ENCODE measurements at places on chromosomes 13 and 19.
A peak's percentile ranks its signal among the peaks of the same experiment; 100 is the strongest.

DNA sequence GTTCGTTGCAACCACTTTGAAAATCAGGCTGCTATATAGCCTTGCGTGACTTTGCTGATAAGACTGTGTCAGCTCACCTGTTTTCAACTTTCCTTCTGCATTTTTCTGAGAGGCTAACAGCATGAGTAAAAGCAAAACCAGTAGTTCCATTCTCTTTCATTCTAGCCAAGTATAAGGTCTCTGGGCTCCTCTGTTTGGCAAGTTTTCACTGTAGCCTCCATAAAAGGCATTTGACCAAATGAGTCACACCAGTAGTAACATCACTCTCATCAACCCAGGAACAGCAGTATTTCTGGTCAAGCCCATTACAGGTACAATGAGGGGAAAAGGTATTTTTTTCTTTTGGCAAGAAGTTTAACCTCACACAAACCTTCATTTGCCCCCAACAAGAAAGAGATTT lies 1149.8 kb upstream of the MIR17HG start:
- DNase-seq: no peak

DNA sequence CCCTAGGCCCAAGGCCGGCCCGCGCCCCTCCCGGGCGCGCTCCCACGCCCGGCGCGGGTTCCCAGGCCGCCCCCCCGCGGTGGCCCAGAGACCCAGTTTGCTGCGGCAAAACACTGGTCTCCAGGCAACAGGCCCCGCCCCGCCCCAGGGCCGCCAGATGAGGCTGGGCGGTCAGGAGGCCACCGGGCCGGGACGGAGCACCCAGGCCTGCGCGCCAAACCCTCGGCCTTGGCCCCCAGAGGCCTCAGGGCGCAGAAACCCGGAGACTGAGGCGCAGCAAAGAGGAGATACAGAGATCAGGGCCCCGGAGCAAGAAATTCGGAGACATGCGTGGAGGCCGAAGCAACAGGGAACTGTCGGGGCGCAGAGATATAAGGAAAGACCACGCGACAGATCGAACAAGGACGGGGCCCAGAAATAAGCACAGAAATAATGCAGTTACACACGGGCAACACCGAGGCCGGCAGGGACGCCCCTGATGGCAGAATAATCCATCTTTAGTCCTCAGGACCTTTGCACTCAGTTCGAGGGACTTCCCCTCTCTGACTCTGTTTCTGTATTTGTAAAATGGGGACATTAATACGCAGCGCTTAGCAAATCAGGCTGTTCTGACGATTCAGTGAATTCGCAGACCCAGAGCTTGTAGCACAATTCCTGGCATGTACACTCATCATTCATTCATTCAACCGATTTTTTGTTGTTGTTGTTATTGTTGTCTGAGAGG lies 20.8 kb upstream of the ERCC1 start:
- peak; percentile 62 for DNase-seq

- no peak for DNase-seq
Measured at GRCh38 chr19:46472592-46472991, 1.2 kb upstream of the PNMA8A start.

DNA sequence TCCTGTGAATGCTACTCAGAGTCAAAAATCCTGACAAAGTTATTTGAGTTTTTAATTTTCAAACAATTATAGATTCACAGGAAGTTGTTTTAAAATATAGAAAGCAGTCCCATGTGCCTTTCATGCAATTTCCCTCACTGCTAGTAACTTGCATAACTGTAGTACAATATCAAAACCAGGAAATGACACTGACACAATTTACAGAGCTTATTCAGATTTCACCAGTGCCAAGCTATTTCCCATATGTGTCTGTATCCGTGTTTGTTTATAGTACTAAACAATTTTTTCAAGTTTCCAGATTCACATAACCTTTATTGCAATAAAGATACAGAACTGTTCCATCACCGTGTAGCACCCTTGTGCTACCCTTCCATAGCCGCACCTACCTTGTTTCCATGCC lies 934.6 kb downstream of the PCDH17 start:
- DNase-seq: no peak

GRCh38 chr13:108681986-108682575 lies 52.7 kb downstream of the MYO16 start:
- DNase-seq: no peak

GRCh38 chr13:114167426-114167825 lies 11.6 kb upstream of the CFAP97D2 start:
- no peak for DNase-seq

DNA sequence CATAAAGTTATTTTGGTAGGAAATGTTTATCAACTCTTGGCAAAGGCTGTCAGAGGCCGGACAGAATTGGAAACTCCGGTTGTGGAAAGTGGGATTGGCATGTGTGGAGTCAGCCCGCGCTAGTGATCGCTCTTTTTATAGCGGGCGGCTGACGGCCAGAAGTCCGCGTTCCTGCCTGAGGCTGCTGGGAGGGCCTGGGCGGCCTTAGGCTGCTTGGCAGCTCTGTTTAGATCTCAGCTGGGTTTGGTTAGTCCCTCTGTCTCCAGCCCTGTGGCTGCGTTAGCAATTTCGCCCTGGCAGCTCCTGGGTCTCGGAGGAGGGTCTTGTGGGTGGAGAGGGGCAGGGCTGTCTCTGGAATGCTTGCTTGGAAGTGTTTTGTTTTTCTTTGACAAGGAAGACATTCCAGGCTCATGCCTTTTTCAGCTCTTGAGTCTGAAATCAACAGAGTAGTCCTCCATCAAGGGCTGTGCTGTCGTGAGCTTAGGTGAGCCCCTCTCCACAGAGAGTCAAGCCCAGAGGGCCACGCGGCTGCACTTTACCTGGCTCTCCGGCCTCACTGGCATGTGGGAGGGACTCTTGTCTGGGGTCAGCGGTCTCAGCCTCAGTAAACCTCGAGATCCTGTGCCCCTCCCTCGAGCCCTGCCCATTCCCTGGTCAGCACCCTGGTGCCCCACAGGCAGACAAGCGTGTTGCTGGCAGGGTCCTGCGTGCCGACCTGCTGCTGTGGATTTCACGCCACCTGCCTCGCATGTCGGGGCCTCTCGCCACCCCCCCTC lies 22.5 kb downstream of the DOT1L start:
- DNase-seq: no peak

GRCh38 chr19:55465460-55466240 lies 1.1 kb upstream of the C19orf85 start:
- no peak for DNase-seq

GRCh38 chr19:43569657-43570056 lies 5.7 kb downstream of the XRCC1 start:
- DNase-seq: no peak

DNA sequence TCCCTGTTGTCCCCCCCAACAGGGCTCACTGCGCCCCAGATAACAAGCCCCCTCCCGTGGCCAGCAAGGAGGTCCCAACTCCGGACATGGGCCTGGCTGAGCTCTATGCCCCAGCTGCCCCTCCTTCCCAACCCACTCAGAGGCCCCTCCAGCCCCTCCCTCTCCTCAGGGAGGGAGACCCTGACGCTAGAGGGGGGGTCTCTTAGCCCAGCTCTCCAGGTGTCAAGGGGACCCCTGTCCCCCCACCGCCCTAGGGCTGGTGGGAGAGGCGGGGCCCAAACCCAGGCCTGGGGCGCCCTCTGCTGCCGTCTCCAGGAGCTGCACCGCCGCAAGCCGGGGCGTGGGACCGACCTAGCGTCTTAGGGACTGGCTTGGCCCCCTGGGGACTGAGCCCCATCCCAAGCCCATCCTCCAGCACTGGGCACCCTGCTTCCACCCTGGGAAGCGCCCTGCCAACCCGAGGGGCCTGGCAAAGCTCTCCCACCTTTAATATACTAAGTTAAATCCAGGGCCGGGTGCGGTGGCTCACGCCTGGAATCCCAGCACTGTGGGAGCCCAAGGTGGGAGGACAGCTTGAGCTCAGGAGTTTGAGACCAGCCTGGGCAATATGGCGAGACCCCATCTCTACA lies 1.4 kb downstream of the GRIN3B start:
- peak; percentile 96 for DNase-seq

GRCh38 chr19:9362905-9363304 lies at the start of gene ZNF177:
TSS of gene ZNF177 (plus strand) at chr19:9363013. CDS start at chr19:9378312, 15,299 bp downstream.
- DNase-seq: no peak

- DNase-seq: no peak
Measured at GRCh38 chr13:73859841-73860240, 274.4 kb downstream of the KLF12 start.

- DNase-seq: no peak
Measured at GRCh38 chr13:44967704-44968433, 21.4 kb downstream of the NUFIP1 start.

DNA sequence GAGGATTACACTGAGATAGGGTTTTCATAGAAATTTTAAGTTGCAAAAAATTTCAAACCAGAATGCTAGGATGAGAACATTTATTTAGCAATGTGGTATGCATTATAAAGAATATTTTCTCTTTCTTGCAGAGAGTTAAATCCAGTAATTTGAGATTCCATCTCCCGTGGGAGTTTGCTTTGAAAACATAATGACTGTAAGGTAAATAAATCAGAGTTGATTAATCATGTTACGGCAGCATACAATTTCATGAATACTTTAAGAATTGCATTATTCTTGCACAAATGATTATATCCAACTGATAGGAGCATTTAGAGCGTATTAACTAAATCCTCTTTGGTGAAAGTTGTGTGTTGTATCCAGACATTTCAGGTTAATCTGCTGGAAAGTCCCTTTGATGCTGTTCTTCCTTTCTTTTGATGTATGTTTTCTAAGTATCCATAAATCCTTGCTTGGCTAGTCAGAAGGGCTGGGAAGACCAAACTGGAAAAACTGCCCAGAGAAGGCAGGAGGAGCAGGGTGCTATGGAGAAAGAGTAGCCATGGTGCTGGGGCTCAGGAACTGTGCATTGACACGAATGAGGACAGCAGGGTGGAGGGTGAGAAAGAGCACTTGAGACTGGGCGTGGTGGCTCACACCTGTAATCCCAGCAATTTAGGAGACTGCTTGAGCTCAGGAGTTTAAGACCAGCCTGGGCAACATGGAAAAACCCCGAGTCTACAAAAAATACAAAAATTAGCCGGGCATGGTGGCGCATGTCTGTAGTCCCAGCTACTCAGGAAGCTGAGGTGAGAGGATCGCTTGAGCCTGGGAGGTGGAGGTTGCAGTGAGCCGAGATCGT lies 4.8 kb upstream of the GJA3 start:
- no peak for DNase-seq

DNA sequence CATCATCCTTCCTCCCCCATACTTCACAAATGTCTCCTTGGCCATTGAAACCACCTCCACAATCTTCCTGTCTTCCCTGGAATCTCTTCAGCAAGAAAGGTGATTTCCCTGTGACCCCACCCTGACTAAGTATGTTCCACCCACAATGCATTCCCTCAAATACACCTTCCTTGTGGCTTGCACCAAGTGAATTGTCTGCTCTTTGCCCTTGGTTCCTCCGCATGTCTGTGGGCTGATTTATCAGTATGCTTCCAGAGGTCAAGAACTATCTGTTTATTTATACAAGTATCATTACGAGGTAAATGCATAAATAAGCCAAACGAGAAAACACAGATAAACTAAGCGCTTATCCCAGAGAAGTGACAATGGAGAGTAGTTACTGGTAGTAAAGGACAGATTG lies 45.4 kb upstream of the POMP start:
- DNase-seq: no peak

DNA sequence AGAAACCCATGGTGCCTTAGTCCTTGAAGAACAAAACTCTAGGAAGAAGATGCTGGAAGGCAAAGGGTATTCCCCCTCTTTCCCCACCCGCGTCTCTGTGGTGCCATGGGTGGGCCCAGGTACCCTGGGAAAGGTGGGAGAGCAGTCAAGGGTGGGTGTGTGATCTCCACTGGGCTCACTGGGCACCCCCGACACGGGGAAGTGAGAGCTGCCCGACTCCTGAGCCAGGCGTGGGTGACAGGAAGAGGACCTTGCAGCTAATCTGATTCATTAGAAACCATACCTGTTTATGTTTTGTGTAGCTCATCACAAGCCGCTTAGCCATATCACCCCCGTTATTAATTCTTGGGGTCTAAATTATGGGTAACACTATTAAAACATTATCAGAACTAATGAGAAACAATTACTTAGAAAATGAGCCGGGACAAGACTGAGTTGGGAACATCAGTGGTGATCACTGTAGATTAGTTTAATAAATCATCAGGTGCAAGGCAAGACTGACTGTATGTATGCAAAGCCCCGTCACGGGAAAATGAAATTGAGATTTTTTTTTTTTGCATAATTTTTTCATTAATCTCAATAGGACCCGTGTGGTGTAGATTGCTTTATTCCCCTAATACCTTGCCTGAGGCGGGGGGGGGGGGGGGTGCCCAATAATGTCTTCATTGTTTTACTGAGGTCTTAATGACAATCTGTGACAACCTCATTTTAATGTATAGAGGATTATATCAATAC lies 77.3 kb downstream of the ZIC5 start:
- DNase-seq: no peak

DNA sequence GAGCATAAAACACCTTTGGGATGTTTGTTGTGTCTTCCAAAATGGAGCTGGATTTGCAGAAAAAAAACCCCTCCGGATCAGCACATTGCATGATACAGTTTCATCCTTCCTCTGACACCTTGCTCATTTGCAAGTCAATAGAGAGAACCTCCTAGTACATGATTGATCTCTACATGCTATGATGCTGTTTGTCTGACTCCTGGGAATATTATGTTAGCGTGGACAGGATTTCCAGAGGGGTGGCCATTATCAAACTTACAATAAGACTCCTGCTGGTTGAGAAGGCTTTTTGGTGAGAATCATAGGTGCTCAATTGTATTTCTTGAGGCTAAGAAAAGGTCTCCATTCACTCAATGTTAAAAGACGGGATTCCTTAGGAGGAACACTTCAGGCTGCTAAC lies 75.9 kb upstream of the SCEL start:
- DNase-seq: no peak

DNA sequence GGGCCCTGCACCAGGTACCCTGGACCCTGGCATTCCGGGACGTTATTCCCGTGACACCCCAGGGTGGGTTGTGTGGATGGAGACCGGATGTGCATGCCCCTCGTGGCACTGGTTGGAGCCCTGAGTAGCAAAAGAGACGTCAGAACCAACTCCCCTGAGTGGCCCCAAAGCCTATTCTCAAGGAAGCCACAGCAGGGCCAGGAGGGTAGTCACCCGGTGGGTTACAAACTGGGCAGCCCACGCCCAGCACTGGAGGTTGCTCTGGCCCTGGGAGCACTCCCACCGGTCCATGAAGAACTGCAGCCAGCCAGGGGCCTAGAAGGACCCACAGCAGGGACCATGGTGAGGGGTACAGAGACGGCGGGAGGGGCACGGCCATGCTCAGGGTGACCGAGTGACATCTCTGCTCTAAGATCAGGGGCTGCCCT lies 7.5 kb downstream of the KLF16 start:
- no peak for DNase-seq

DNA sequence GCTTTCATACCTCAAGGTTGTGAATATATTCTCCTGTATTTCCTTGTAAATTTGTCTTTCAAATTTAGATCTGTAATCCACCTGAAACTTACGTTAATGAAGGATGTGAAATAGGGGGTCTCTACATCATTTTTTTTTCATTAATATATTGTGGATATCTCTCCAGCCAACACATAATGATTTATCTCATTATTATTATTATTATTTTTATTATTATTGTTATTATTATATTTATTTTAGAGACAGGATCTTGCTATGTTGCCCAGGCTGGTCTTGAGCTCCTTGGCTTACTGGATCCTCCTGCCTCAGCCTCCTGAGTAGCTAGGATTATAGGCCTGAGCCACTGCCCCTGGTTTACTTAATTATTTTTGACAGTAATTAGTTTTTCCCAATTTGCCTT lies 4.3 kb upstream of the LIPE start:
- DNase-seq: no peak

- peak; percentile 86 for DNase-seq
Measured at GRCh38 chr19:16325161-16325527, 518 bp downstream of the KLF2 start.

- no peak for DNase-seq
Measured at GRCh38 chr19:32349724-32350470, 4.5 kb downstream of the ZNF507 start.

All from 8988T (cell line).